ENCODE measurements at places on chromosomes 7 and 10.

DNA sequence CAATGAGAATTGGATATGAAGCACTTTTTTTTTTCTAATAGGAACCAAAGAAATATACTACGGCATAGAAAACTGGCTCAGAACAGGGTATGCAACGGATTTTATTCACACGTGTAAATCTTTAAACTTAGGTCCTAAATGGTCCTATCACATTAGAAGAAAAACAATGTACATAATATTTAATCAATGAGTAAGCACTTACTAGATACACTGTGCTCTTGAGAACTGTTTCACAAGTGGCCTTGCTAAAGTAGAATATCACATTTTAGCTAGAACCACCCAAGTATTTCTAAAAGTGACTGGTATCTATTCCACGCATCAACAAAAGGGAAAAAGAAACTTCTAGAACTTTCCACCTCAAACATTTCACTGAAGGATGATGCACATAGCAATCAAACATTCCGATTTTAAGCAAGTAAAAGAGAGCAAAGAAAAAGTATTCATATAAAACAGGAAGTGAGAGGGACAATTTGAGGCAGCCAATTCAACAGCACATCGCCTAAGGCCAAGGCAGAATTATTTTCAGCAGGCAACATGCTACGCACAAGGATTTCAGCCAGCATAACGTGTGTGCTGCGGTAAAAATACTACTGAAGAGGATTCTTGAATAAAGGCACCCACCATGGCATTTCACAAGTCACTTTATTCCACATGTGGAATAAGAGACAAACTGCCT lies 55.8 kb downstream of the PARD3 start:
- no peak for DNase-seq

GRCh38 chr7:121480566-121481335 lies 84.6 kb upstream of the FAM3C start:
- DNase-seq: no peak

- no peak for DNase-seq
Observed at GRCh38 chr7:137266764-137267163, 76.8 kb downstream of the PTN start.

DNA sequence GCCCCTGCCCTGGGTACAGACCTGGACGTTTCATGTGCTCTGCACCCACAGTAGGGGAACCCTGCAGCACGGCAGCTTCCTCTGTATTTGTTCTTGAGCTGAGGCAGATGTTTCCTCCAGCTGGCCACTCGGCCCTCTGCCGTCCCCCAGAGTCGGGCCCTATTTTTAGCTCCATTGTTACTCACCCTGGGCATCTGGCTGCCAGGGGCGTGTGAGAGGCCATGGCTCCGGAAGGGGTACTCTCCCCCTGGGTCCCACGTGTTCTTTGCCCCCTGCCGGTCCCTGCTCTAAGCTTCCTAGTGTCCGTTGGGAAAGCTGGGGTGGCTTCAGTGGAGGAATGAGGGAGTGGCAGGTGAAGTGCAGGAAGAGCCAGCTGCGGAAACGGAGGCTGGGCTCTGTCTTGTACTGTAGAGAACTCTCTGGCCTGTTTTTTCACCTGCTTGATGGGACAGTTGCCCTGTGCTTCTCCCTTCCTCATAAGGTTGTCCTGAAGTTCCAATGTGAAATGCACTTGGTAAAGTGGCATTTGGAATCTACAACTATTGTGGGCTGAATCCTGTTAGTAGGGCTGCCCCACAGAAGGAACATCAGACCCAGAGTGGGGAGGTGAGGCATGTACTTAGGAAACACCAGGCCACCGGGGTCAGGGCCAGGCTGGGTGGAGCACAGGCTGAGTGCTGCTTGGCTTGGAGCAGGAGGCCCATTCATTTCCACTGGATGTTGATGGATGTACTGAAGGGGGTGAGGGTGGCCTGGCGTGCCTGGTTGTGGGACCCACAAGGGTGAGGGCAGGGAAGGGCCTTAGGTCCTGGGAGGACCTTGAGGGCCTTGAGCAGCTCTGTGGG lies 30.6 kb downstream of the PALD1 start:
- no peak for DNase-seq

- DNase-seq: peak; percentile 60
Observed at GRCh38 chr10:133275684-133276092, 980 bp downstream of the ADAM8 start.

- DNase-seq: no peak
Observed at GRCh38 chr10:95391581-95392216, 100.9 kb upstream of the PDLIM1 start.

DNA sequence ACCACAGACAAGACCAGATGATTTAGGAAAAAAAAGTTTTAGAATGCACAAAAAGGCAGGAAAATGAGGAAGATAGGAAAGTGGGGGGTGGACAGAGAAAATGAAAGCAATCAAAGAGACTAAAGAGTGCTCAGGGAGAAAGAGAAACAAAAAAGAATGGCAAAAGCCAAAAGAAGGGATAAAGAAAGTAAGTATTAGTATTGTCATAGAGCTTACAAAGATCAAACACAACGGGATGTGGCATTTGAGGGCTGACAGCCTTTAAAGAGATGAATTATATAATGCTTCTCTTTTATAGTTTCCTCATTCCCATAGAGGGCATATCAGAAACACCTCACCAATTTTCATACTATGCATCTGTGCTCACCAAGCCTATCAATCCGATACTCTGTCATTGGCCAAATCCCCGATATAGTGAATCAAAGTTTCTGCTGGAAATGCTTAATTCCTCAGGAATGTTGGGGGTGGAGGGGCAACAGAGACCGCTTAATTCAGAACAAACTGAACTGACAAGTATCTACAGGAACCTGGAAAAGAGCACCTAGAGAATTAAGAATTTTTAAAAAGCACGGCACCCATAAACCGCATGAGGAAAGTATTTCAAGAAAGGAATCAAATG lies 2.7 kb downstream of the COG5 start:
- DNase-seq: peak; percentile 37

DNA sequence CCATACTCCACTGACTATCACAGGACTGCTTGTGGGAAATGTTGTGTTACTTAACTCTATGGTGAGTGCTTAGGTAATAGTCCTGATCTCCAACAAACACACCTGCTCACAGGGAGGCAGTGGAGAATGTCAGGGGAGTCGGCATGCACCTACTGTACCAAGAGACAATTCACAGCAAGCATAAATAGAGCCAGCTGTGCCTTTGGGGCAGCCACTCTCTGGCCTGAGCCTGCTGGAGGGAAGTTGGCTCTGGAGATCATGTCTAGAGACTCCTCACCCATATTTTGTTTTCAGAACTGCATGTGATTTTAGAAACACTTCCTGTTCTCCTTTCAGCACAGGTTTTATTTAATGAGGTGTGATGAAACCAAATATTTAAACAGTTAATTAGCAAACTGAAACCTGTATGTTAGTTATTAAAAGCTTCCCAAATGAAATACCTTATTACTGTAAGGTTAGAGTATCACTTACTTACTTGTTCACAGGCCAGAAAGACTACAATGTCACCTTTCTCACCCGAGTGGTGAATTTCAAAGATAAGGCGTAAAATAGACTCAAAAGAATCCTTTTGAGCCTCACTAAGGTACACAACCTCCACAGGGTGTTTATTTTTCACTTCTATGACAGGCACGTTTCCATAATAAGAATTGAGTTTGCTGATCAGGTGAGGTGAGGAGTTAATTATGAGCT lies 21.8 kb downstream of the DHX32 start:
- DNase-seq: no peak

DNA sequence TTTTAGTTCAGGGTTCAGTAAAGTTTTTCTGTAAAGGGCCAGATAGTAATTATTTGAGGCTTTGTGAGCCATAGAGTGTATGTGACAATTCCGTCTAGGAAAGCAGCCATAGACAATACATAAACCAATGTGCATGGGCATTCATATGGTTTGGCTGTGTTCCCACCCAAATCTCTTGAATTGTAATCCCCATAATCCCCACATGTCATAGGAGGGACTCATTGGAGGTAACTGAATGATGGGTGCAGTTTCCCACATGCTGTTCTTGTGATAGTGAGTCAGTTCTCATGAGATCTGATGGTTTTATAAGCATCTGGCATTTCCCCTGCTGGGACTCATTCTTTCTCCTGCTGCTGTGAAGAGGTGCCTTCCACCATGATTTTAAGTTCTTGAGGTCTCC lies 29.9 kb downstream of the SEC61G start:
- no peak for DNase-seq

GRCh38 chr10:80443531-80443974 lies 10.6 kb upstream of the TSPAN14 start:
- no peak for DNase-seq

- DNase-seq: no peak
Observed at GRCh38 chr10:131201741-131202515, 109.6 kb downstream of the TCERG1L start.

- DNase-seq: no peak
Observed at GRCh38 chr10:31219306-31219705, 99.7 kb upstream of the ZEB1 start.

- no peak for DNase-seq
Observed at GRCh38 chr10:33233635-33234034, 100.8 kb downstream of the NRP1 start.

GRCh38 chr7:39540320-39540719 lies 25.9 kb upstream of the YAE1 start:
- no peak for DNase-seq

- DNase-seq: no peak
Observed at GRCh38 chr7:776381-776780, 49.3 kb upstream of the PRKAR1B start.

DNA sequence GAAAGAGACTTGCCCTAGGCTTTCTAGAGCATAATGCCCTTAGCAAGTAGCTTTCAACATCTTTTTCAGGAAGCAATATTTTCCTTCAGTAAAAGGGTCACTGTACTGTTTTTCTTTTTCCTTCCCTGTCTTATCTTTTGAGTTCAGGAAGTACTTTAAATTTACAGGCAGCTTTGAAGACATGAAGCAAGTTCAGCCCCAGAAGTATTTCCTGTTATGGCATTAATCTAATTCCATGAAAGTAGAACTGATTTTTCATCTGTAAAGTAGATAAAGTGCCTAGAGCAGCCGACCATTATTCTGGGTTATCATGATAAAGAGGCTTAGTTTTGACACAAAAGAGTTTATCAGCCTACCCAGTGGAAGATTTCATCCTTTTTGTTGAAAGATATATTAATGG lies 288.2 kb downstream of the ADK start:
- no peak for DNase-seq

DNA sequence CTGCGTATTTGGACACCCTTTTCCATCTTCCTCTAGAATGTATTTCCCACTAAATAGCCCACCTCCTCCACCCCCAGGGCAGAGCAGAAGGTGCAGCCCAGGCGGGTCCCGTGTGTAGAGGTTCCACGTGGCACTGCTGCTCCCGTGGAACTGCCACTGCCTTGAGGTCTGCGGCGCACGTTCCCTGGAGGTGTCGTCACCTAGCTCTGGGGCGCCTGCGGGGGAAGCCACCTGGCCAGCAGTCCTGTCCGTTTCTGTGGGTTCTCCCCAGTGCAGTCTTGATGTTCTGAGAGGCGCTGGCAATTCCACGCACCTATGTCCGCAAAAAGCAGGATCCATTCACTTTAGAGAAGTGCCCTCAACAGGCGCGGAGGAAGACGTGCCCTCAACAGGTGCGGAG lies 21.9 kb downstream of the BNIP3 start:
- DNase-seq: no peak

- DNase-seq: no peak
Observed at GRCh38 chr7:49321843-49322242, 397.5 kb downstream of the CDC14C start.

- DNase-seq: no peak
Observed at GRCh38 chr7:147803606-147804005, 787.0 kb upstream of the C7orf33 start.

DNA sequence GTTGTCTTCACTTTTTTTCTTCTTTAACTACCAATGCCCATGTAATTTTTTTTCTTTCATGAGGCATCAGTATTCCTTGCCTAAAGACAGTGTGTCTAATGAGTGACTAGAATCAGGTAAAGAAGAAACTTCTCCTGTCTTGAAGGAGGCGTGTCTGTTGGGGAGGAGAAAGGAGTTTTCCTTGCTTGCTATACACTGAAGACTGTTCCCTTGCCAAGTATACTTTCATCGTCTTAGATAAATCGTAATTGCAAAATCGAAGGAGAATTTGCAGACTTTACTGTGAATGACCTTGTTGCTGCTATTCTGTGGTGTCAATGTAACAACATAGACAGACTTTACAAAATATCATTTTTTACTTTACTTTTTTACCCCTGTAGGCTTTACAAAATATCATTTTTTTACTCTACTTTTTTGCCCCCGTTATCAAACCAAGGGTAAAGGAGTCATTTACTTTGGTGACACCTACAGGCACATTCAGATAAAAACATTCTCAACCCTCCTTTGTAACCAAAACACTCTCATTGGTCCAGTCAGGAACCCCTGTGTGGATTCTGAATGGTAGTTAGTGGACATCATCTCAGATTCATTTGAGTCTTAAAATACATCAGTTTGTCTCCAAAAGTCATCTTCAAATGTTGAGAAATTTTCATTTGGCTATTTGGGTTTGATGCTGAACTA lies 232.4 kb downstream of the AHR start:
- DNase-seq: peak; percentile 2

GRCh38 chr10:35889971-35890675 lies 248.0 kb upstream of the FZD8 start:
- no peak for DNase-seq

- no peak for DNase-seq
Observed at GRCh38 chr7:39183796-39184195, 206.1 kb downstream of the POU6F2 start.

- DNase-seq: no peak
Observed at GRCh38 chr10:75492173-75492925, 60.9 kb downstream of the LRMDA start.

GRCh38 chr7:1555813-1556543 lies at the start of gene TMEM184A:
TSS of gene TMEM184A (minus strand) at chr7:1556205. CDS start at chr7:1555484, 721 bp downstream.
- DNase-seq: peak; percentile 54

DNA sequence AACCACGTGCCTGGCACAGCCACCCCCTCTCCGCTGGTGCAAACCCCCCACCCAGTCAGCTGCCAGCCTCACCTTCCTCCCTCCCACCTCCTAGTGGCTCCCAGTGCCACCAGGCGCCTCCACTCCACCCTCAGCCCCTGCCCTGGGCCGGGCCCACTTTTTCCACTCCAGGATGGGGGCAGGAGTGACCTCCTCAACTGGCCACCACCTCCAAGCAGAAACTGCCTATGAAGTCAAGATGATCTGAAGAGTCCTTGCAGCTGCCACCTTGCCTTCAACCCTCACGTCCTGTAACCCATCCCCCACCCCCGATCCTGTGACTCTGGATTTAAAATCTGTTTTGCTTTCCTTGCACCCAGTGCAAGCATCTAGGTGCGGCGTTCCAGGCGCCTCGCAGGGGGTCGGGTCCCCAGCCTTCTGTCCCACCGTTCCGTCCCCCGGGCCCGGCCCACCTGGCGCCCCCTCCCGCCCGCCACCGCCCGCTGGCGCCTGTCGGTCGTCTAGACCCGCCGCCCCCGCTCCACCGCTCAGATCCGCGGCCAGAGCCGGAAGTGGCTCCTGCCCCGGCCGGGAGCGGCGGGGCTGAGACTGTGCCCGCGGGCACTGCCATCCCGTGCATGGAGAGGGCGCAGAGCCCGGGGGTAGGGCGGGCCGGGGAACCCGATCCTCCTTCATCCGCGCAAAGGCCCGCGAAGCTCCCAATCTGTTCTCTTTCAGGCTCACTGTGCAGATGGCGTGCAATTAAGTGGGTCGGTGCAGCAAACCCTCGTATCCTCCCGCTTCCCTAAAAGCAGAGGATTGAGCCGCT lies 51.2 kb upstream of the GTF2I start:
- peak; percentile 22 for DNase-seq

- DNase-seq: no peak
Observed at GRCh38 chr10:49404321-49404878, 8.5 kb upstream of the DRGX start.

Measured in CD4-positive, alpha-beta T cell treated with Interleukin-1 beta for 1 hour (primary cell).